ENCODE measurements at places on chromosomes 6 and 20. TPM values are rescaled to one million over a fixed set of nuclear protein-coding genes. Genes with fewer than 3 reads are reported as not detected.

GRCh38 chr6:8494730-8495129 lies 59.4 kb upstream of the SLC35B3 start:
- H3K27me3 ChIP-seq, result no peaks in the 10 kb centered on the region
- no peaks in the 10 kb centered on the region for H3K36me3 ChIP-seq
- H3K4me3 ChIP-seq, result no peak overlapping the region
- no peak overlapping the region for H3K27ac ChIP-seq

The MEI4 gene
- total RNA-seq, result 1.7 TPM

The F13A1 gene
- 43.1 TPM for total RNA-seq

The PPP1R14C gene
- total RNA-seq, result 7.8 TPM

- H3K4me3 ChIP-seq, result no peak overlapping the region
- no peak for DNase-seq
- no peaks in the 10 kb centered on the region for H3K27me3 ChIP-seq
These were observed 869 bp upstream of the TRIM15 start for GRCh38 chr6:30162265-30163089.

The PCK1 gene
- 0.66 TPM for total RNA-seq

DNA sequence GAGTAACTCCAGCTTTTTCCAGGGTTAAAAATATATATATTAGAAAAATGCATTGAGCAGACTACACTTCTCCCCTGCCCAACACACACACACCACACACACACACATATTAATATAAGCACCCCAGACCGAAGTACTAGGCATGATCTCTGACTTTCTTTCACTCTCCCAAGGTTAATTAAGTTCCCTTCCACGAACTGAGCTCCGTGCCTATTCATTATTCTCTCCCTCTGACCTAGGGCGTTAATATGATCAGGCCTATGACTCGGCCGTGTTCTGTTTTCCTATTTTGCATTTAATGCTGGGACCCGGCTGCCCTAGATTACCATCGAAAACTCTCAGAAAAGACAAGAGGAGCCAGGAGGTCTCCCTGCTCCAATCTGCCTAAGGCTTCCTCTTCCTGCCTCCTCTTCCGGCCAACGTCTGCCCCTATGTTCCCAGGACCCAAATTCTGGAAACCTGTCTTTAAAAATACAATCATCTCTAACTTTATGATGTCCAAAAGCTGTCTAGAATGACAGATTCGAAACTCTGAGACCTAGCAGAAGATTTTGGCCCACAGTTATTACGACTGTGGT lies 6.1 kb upstream of the POU3F2 start:
- no peaks in the 10 kb centered on the region for H3K36me3 ChIP-seq
- peak overlapping the region; percentile 91 for H3K27ac ChIP-seq
- peaks cover 63% of the 10 kb centered on the region for H3K4me1 ChIP-seq

The RSPO3 gene
- 3.9 TPM for total RNA-seq

DNA sequence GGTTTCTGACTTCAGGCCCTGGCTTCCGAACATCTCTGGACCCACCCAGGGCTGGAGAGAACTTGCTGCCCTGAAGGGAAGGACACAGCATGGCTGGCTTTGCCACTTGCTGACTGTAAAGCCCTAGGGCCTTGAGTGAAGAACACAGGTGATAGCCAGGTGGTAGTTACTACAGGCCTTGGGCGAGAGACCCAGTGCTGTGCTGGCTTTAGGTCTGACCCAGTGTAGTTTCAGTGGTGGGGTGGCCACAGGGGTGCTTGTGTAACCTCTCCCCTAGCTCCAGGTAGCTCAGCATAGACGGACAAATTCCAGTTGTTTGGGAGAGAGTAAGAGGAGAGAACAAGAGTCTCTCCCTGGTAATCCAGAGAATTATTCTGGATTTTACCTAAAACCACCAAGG lies 27.1 kb downstream of the NCOA6 start:
- no peaks in the 10 kb centered on the region for H3K27me3 ChIP-seq
- no peak overlapping the region for H3K27ac ChIP-seq
- H3K4me1 ChIP-seq, result no peaks in the 10 kb centered on the region
- no peaks in the 10 kb centered on the region for H3K36me3 ChIP-seq
- DNase-seq, result no peak

DNA sequence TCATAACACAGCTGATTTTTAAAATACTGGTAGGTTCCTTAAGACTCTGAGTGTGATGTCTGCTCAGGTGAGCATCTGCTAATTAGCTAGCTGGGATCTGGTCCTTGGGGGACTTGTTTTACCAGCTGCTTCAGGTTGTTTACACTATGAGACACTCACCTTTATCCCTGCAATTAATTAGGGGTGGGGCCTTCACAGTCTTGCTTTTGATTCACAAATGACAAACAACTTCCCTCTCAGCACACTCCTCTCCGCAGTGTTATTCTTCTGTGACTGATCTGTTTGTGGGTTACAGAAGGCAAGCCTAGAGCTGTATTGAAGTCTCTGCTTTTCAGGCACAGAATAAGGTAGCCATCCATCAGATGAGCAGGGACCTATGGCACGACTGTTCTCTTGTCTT lies 62.0 kb upstream of the CD83 start:
- no peaks in the 10 kb centered on the region for H3K27me3 ChIP-seq
- H3K4me3 ChIP-seq, result no peak overlapping the region
- H3K36me3 ChIP-seq, result no peaks in the 10 kb centered on the region
- no peak overlapping the region for H3K27ac ChIP-seq
- H3K4me1 ChIP-seq, result peaks cover 4% of the 10 kb centered on the region

The KIF25 gene
- not detected for total RNA-seq

The SAMD3 gene
- 3.5 TPM for total RNA-seq

GRCh38 chr20:3041854-3042409 lies 1.5 kb upstream of the GNRH2 start:
- H3K36me3 ChIP-seq, result peaks cover 52% of the 10 kb centered on the region
- H3K4me1 ChIP-seq, result peaks cover 21% of the 10 kb centered on the region
- peak overlapping the region; percentile 76 for H3K27ac ChIP-seq
- no peaks in the 10 kb centered on the region for H3K27me3 ChIP-seq
- peak; percentile 35 for DNase-seq

The IBTK gene
- 45.1 TPM for total RNA-seq

The LY6G6C gene
- total RNA-seq, result 0.17 TPM

The SLC2A10 gene
- total RNA-seq, result 31.1 TPM

DNA sequence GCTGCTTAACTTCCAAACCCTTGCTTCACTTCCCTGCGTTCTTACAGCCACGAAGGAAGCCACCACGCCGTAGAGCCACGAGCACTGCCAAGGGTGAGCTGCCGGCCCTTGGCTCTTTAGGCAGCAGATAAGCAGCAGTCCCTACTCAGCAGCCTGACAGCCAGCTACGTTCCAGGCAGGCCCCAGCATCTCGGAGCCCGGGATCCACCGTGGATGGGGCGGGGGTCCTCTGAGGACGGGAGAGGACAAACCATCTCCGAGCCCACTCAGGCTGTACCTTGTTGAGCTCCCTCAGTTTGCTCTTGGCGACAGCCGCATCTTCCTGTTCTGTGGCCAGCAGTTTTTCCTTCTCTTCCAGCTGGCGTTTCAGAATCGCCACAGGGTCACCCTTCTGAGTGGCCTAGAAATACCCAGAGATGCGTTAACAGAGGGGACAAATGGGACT lies 40.5 kb downstream of the RRBP1 start:
- DNase-seq, result no peak
- no peaks in the 10 kb centered on the region for H3K27me3 ChIP-seq
- H3K4me1 ChIP-seq, result peaks cover 85% of the 10 kb centered on the region
- no peak overlapping the region for H3K27ac ChIP-seq
- no peak overlapping the region for H3K4me3 ChIP-seq

GRCh38 chr20:31764641-31765305 lies 25.7 kb downstream of the TPX2 start:
- H3K27me3 ChIP-seq, result no peaks in the 10 kb centered on the region
- DNase-seq, result no peak
- no peak overlapping the region for H3K27ac ChIP-seq
- no peaks in the 10 kb centered on the region for H3K4me1 ChIP-seq

The CDK19 gene
- 31.3 TPM for total RNA-seq

- DNase-seq, result no peak
- H3K27me3 ChIP-seq, result peaks cover 13% of the 10 kb centered on the region
- H3K4me3 ChIP-seq, result no peak overlapping the region
- peaks cover 44% of the 10 kb centered on the region for H3K36me3 ChIP-seq
- H3K4me1 ChIP-seq, result peaks cover 18% of the 10 kb centered on the region
These were observed 4.6 kb downstream of the KCNK15 start for GRCh38 chr20:44750081-44750805.

DNA sequence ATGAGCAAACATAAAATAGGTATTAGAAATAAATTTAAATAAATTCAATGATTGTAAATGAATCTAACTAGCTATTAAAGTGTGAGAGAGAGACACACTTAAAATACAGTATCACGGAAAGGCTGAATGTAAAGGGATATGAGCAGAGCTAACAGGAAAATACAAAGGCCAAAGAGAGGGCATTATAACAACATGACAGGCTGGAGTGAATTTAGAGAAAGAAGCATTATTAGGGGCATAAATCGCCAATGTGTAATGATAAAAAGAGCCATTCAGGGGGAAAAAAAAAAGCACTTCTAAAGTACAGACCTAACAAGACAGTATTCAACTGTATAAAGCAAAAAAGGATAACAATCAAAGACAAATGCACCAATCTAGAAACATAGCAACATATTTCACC lies 28.1 kb downstream of the DACT2 start:
- H3K4me3 ChIP-seq, result no peak overlapping the region
- H3K36me3 ChIP-seq, result no peaks in the 10 kb centered on the region
- H3K4me1 ChIP-seq, result no peaks in the 10 kb centered on the region
- DNase-seq, result no peak
- no peaks in the 10 kb centered on the region for H3K27me3 ChIP-seq

DNA sequence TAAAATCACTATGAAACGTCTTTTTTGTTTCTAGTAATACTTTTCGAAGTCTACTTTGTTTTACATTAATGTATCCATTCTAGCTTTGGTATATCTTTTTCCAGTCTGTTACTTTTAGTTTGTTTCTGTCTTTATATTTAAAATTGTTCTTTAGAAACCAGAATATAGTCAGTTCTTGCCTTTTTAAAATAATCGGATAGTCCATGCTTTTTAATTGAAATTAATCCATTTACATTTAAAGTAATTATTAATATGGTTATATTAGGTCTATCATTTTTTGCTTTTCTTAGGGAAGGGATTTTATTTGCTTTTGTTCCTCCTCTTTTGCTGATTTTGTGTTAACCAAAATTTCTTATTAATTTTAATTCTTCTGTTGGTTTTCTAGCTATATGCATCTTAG lies 23.7 kb downstream of the CDYL start:
- H3K4me3 ChIP-seq, result no peak overlapping the region
- no peak for DNase-seq
- H3K4me1 ChIP-seq, result peaks cover 5% of the 10 kb centered on the region
- no peaks in the 10 kb centered on the region for H3K36me3 ChIP-seq

DNA sequence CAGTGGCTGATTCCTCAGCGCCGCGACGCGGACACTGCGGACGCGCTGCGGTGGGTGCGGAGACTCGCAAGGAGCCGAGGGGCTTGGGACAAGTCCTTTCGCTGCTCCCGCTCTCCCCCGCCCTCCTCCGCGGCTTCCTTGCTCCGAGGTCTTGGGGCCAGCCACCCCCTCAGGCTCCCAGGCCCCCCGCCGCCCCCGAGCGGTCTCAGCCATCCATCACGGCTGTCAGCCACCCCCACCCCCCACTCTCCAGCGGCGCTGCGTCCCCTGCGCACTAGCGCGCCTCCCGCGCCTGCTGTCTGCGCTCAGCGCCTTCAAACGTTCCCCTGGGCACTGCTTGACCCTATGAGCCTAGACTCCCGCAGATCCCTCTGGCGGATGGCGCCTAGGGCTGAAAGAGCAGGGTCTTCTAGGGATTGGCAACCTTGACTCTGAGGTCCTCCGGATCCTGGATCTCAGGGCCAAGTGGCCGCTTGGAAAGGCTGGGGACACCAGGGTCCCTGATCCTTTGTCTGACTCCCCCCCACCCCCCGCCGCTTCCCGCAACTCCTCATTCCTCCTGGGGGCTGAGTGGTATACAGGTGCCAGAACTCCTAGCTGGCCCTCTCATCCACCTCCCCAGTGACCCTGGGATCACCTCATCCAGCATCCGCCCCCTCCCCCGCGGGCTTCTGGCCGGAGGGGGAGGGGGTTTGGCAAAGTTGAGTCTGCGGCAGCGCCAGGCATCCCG lies 1.4 kb downstream of the SLC12A5 start:
- H3K4me1 ChIP-seq, result peaks cover 47% of the 10 kb centered on the region
- peak overlapping the region; percentile 45 for H3K4me3 ChIP-seq
- DNase-seq, result peak; percentile 15
- no peak overlapping the region for H3K27ac ChIP-seq
- peaks cover 7% of the 10 kb centered on the region for H3K36me3 ChIP-seq

GRCh38 chr6:223136-223535 lies 69.2 kb upstream of the DUSP22 start:
- no peaks in the 10 kb centered on the region for H3K36me3 ChIP-seq
- peaks cover 2% of the 10 kb centered on the region for H3K4me1 ChIP-seq

DNA sequence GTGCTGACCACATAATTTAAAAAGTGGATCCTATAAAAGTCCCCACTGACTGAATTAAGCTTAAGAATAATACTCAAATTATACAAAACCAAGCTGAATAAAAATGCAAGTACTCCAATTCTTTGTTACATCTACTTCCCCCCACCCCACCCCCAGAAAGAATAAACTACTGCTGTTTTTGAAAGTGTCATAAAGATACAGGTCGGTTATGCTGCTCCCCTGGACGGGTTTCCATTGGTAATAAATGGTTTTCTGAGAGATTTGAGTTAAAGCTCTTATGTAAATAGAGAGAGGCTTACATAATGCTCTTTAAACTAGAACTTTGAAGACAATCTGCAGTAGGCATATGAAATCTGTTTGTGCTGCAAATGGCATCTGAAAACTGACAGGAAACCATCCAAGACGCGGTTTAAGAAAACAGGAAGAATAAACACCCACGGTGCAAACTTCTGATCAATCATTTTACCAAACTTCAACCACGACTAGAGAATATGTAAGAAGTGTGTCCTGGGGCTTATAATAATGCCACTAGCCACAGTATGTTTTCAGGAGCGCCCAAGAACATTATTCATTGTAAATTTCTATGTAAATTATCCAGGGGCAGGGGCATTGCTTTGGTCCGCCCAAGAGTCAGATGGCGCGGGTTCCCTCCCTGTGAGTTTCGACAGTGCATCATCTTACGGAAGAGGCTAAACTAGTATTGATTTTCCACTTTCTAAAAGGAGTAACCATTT lies 10.8 kb upstream of the POU3F2 start:
- peaks cover 57% of the 10 kb centered on the region for H3K27me3 ChIP-seq
- H3K4me3 ChIP-seq, result peak overlapping the region; percentile 41
- peaks cover 32% of the 10 kb centered on the region for H3K4me1 ChIP-seq
- peak overlapping the region; percentile 91 for H3K27ac ChIP-seq
- DNase-seq, result peak; percentile 5

The PLN gene
- 6.0 TPM for total RNA-seq

DNA sequence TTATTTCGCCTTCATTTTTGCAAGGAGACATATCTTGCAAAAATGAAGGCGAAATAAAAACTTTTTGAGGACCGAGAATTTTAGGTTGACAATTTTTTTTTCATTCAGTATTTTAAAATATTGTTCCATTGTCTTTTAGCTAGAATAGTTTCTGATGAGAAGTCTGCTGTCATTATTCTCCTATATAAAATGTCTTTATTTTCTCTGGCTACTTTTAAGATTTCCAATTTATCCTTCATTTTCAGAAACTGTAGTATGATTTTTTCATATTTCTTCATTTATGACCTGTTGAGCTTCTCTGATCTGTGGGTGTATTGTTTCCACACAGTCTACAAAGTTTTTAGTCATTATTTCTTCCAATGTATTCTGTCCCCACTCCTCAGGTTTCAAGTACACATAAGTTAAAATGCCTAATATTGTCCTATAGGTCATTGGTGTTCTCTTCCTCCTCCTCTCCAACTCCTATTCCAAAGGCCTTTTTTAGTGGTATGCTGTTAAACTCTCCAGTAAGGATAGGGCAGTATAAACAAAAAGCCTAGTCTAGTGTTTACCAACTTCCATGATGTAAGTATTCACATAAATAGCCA lies 15.7 kb downstream of the AHI1 start:
- H3K4me3 ChIP-seq, result no peak overlapping the region
- no peaks in the 10 kb centered on the region for H3K27me3 ChIP-seq
- no peaks in the 10 kb centered on the region for H3K4me1 ChIP-seq
- DNase-seq, result peak; percentile 2
